ENCODE measurements at places on chromosomes 13 and 19.
A peak's percentile ranks its signal among the peaks of the same experiment; 100 is the strongest.

GRCh38 chr19:18596752-18597157, 8.2 kb downstream of the REX1BD start:
- no peak for DNase-seq

DNA sequence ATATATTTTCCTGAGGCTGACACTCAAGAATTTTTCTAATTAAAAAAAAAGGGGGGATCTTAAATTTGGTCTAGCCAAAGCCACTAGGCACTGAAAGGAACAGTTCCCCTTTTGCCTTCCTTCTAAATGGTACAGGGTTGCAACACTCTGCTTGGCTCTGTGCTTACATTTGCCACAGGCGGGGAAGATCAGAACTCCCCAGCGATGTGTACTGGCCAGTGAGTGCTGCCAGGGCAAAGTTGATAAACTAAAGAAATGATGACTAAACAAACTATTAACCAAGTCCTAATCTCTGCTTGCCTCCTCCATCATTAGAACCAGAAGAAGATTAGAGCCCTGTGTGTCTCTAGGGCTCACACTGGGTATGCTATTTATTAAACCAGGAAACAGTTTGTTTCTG, 75.3 kb upstream of the SCEL start:
- peak; percentile 62 for DNase-seq

DNA sequence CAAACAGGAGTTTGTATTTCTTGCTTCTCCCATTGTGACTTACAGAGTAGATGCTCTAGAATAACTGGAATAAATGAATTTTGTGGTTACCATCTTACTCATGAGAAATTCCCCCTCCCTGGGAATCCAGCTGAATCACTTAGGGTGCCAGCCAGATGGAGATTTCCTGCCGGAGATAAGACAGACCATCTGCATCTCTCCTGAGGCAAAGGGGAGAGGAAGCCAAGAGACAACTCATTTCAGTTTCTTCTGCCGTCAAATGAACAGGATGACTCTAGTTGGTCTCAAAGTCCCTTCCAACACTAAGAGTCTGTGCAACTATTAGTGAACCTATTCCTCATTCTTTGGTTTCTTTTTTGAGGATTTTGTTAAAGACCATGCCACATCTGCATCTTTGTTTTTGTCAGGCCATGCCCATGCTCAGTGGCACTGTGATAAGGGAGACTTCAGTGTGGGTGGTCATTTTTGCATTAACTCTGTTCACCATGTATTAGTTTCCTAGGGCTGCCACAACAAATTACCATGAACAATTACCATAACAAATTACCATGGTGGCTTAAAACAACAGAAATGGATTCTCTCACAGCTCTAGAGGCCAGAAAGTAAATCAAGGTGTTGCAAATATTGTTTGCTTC, 112.8 kb downstream of the NDFIP2 start:
- DNase-seq = peak; percentile 8

- no peak for DNase-seq
These were observed 23.0 kb upstream of the PSG2 start for GRCh38 chr19:43105496-43105895.

- DNase-seq = no peak
These were observed 362.9 kb upstream of the PCDH20 start for GRCh38 chr13:61778531-61778930.

- DNase-seq = no peak
These were observed 2.9 kb downstream of the RBM26 start for GRCh38 chr13:79403113-79403512.

DNA sequence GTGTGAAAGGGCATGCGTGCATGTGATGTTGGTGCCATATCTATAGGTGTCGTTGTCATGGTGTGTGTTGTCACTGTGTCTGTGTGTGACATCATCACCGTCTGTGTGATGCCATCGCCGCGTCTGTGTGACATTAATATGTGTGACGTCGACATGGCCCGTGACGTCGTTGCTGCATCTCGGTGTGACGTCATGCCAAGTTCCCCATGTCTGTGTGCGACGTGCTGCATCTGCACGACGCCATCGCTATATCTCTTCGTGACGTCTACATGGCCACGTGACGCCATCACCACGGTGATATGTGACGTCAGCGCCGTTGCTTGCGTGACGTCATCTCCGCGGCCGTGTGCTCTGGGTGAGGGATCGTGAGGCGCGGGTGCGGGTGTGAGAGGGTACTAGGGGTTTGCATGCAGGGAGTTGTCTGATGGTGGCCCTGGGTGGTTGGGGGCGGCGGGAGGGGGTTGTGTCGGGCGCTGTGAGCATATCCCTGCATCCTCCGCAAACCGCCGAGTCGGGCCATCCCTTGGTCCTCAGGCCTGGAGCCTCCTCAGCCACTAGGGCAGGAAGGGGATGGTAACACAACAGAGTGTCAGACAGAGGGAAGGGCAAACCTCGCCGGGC, 14.6 kb downstream of the GTPBP3 start:
- no peak for DNase-seq

GRCh38 chr13:93730780-93731179, 504.2 kb downstream of the GPC6 start:
- no peak for DNase-seq

GRCh38 chr19:14536926-14537692, 7.7 kb downstream of the TECR start:
- DNase-seq = no peak

DNA sequence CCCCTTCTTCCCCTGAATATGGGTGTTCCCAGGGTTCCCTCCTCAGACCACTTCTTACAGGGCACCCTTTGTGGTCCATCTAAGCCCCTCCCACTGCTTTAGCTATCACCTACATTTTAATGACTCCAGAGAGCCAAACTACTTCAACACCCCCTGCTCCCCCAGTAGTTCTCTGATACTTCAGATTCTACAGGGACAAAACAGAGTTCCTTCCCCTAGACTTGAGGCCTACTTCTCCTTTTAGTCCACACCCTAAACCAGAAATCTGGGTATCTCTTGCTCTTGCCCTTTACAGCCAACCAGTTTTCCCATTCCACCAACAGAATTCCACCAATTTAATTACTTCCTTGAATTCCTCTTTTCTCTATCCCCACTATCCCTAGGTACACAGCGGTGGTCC, 107.2 kb downstream of the KCNRG start:
- DNase-seq = no peak

DNA sequence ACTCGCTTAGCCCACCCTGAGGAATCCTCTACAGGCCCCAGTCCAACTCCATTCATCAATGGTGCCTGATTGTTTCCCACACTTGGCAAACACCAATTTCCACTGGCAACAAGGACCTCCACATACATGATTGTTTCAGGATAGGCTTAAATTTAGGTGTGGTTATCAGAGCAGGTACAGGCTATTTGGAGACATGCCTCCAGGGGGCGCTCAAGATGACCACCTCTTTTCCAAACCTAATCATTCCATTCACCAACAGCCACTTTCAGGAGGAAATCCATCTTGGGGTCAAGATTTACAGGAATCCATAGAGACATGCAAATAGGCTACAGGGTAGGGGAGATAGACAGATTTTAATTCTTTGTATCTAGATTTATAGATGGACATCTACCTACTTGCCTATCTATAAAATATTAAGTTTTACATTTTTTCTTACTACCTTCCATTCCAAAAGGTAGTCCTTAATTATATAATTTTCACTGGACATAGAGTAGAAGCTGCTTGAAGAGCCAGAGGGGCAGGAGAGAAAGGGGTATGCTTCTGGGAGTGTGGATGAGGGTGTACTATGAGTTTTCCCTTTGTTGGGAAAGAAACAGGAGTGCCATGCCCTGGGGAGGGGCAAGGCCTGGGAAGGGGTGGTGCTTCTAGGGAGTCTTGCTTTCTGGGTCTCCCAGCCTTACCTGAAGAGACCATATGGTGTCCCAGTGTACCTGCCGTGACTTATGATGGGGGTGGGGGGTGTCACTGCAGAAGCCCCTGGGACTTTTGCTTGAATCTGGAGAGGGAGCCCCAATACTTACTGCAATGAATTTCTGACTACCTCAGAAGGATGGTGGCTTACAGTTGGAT, 14.1 kb upstream of the PCDH8 start:
- DNase-seq = no peak

GRCh38 chr13:19927117-19927748, 31.3 kb upstream of the ZMYM2 start:
- peak; percentile 26 for DNase-seq

DNA sequence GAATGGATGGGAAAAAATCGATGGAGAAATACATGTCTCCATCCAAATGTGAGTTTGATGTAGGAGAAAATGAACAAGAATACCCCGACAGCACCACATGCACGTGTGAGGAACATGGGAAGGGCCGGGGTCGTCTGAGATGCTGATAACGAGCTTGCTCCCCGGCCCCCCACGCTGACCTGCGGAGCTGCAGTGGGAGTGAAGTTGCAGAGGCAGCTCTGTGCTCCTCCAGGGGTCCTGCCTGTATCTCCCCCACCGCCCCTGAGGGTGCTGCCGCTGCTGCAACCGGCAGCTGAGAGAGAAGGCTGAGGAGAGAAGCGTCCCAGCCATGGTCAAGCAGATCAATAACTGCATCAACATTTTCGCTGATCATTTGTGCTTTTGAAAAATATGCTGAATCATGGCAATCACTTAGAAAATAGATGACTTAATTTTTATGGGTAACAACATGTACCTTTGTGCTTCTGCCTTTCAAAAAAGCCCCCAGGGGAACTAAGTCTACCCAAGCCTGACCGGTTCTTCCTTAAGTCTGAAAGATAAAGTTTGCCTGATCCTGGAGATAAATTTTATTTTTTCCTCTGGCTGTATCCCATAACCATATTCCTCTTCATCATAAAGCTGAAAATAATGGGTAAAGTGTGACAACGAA, 18.2 kb upstream of the NAXD start:
- DNase-seq = no peak

DNA sequence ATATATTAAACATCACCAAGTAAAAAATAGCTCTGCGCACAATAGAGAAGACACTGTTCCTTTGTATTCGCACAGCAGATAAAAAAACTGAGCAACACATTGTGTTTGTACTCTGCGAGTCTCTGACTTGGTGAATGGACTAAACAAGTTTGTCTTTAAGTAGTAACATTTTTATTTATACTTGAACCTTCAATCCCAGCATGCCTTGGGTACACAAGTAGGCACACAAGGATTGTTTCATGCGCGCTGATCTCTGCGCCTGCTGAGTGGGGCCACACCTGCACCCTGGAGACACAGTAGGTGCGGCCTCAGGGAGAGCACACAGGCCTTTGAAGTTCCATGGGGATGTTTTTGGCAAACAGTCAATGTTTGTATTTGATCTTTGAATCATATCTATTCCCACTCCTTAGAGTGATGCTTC, 318.9 kb downstream of the MYO16 start:
- no peak for DNase-seq

DNA sequence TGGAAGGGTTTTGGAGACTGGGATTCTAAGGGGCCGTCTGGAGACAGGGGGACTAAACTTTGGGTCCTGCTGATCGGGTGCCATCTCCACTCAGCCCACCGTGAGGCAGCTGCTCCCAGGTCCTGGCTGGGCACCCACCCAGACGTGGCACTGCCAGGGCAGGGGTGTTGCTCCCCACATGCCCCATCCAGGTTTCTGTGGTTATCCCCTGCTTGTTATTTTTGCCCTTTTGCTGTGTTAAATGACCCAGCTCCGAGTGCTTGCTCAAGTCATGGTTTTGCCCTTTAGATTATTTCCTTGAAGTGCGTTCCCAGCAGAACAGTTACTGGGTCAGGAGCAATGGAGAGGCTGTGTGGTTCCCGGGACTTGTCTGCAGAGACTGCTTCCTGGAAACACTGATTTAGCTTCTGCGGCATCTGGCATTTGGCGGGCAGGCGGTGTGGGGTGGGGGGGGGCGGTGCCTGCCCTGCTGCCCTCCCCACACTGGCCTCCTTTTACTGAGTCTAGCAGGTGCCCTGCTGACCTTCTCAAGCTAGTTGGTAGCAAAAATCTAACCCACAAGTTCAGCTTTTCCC, 1.9 kb downstream of the RAB11B start:
- DNase-seq = peak; percentile 66

GRCh38 chr19:49064768-49065611, at the start of gene NTF4:
NTF4 (minus strand) TSS chr19:49064818; CDS start chr19:49061997, 2,821 bp downstream.
- DNase-seq = no peak

- DNase-seq = no peak
These were observed 739 bp upstream of the ILF3 start for GRCh38 chr19:10653482-10653731.

- no peak for DNase-seq
These were observed 5.3 kb upstream of the TCF3 start for GRCh38 chr19:1657746-1658145.

GRCh38 chr13:51034906-51035305, 76.2 kb downstream of the C13orf42 start:
- no peak for DNase-seq
